Stimulated activated CD8-positive, alpha-beta memory T cell treated with anti-CD3 and anti-CD28 coated beads, Interleukin-15, amount 100 ng/mL, for 24 hours (primary cell): ENCODE measurements at places on chromosomes 11 and 22.

DNA sequence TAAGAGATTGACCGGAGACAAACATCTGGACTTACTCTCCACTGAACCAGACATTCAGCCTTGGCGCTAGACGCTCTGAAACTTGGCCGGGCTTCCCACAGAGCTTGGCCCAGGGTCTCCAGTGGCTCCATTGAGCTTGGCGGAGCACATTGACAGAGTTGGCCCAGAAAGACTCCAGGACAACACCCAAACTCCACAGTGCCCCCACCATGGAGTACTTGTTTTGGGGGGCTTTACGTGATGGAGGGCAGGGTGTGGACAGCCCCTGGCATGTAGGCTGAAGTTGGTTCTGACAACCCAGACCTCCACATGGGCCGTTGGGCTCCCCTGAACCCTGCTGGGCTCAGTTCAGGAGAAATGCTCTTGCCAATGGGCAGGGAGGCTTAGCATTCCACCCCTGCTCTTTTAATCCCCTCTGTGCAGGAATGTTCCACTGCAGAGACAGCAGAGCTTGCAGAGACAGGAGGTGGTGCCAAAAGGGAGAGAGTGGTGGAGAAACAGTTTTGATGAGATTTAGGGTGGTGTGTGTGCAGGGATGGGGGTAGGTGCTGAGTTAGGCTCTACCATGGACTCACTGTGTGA lies 102.4 kb upstream of the TIMP3 start:
- no peak for DNase-seq

- no peak for DNase-seq
Observed at GRCh38 chr11:8352876-8353505, 89.3 kb upstream of the LMO1 start.

GRCh38 chr22:42134100-42135020 lies 3.8 kb upstream of the CYP2D6 start:
- DNase-seq = no peak

GRCh38 chr22:42993651-42994275 lies 21.2 kb downstream of the PACSIN2 start:
- no peak for DNase-seq

- no peak for DNase-seq
Observed at GRCh38 chr22:28835630-28836189, 35.3 kb upstream of the XBP1 start.

- no peak for DNase-seq
Observed at GRCh38 chr22:22712666-22713365, 68.4 kb downstream of the GGTLC2 start.

DNA sequence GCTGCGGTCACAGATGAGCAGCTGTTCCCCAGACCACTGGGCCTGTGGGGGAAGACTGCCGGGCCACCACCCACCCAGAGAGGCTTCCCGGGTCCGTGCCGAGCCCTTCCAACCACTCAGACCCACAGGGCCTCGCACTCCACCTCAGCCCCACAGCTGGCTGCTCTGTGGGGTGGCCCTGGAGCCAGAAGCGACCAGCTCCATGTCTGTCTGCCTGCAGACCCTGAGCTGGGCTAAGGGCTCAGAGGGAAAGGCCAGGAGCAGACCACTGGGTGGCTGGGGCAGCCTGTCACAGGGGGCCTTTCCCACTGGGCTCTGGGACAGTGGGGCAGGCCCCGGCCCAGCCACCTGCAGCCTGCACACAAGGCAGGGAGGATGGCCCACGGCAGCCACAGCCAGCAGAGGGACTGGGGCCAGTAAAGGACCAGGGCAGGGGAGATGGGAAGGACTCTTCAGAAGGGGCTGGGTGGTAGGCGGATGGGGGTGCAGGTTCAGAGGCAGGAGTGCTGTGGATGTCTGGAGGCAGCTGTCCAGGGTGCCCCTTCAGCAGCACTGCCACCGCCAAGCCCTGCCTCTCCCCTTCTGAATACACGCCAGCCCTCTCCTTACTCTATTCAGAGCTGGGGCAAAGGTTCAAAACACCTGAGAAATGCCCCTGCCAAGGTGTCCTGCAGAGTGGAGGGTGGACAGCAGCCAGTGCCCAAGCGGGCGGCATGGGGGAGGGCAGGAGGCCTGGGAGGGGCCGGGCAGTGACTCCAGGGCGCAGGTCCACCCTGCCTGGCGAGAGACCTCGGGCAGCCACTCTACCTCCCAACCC lies 32.2 kb downstream of the GNB1L start:
- no peak for DNase-seq

GRCh38 chr11:19979519-19979845 lies 180.8 kb downstream of the DBX1 start:
- no peak for DNase-seq

- DNase-seq = no peak
Observed at GRCh38 chr11:78809931-78810541, 235.4 kb upstream of the NARS2 start.

DNA sequence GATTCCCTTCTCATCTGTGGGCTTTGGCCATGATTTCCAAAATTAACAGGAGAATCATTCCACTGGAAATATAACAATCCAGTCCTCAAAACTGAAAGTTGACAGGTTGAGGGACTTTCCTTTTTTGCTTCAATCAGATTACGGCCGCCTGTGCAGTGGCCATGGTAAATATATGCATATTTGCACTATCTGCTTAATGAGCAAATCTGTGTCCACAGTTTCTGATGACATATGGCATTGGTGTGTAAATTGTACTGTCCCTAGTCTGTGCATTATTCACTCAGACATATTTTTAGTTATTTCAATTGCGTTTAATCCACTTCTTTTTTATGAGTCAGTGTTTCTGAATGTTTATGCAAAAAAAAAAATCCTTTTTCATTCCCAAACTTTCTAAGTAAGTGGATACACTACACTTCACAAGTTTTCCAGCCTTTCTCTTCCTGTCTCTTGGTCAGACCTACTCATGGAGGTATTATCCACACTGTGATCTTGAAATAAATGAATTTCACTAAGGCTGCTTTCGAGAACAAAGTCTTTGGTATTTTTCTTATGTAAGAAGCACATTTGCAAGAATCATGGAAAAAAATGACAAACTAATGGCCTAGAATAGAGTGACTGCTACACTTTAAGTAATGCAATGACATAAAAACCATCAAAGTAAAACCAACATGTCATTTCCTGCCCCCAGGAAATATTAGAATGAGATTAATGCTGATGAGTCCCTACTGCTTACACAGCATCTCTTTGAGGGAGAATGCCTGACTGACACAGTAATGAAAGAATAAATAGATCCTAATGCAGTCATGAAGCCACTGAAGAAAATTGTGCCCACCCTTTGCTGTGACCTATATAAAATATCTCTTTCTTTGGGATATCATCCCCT lies 76.4 kb upstream of the MTNR1B start:
- no peak for DNase-seq

- DNase-seq = no peak
Observed at GRCh38 chr22:28952857-28953256, 69.5 kb downstream of the ZNRF3 start.

DNA sequence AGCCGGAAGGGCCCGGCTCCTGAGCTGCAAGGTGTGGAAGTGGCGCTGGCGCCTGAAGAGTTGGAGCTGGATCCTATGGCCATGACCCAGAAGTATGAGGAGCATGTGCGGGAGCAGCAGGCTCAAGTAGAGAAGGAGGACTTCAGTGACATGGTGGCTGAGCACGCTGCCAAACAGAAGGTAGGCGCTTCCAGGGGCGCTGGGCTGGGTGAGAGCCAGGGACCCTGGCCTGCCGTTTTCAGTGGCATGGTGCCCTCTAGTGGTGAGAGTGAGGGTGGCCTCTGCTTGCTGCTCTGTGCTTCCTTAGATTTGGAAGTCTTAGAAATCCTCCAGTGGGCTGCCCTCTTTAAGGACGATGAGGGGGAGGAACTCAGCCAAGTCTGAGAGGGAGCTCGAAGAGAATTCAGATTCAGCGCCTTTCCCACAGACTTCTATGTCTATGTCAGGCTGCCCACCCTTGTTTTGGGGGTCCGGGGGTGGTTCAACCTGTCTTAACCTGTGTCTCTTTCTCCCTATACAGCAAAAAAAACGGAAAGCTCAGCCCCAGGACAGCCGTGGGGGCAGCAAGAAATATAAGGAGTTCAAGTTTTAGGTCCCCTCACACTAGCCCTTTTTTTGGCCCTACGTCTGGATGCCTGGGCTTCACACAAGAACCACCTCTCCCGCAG lies 1.8 kb upstream of the PACS1 start:
- DNase-seq = peak; percentile 42

DNA sequence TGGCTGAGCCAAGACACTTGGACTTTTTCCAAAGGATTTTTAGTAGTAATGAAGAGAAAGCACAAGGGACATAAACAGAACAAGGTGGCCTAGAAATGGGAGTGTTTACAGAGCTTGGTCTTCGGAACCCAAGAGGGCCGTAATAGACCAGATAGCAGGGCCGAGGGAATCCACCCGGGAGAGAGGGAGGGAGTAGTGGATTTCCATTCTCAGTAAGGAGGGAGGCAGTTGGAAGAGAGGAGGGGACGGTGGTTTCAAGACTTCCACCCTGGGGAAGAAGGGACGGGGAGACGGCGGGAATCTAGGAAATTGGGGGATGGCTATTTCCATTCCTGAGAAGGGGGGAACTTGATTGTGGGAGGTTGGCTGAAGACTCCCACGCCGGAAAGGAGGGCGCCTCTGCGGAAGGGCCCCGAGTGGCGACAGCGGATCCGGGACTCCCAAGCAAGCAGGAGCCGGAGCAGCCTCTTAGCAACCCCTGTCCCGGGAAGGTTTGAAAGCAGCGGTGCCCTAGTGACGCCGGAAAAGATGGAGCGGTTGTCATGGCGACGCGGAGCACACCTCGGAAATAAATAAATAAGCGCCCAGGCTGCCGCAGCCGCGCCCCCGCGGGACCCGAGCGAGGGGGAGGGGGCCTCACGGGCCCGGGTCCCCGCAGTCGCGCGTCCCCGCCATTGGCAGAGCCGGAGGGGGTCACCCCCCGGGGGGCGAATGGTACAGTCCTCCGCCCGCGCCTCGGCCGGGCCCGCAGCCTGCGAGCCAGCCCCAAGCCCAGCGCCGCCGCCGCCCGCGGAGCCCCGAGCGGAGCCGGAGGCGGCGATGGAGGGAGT lies 31.6 kb downstream of the EIF3F start:
- DNase-seq = no peak
